Activated naive CD4-positive, alpha-beta T cell treated with anti-CD3 and anti-CD28 coated beads, Interleukin-2, amount 10 ng/mL, durations not matched to agents 7 days and 5 days (primary cell): ENCODE measurements at places on chromosomes 13 and 19.
A peak's percentile ranks its signal among the peaks of the same experiment; 100 is the strongest.

- DNase-seq, result no peak
These were observed 23.7 kb downstream of the LYPD3 start for GRCh38 chr19:43441716-43442115.

GRCh38 chr19:42178791-42179674, 38.4 kb downstream of the DEDD2 start:
- no peak for DNase-seq

- DNase-seq, result no peak
These were observed 161.6 kb downstream of the FLT1 start for GRCh38 chr13:28333204-28333881.

DNA sequence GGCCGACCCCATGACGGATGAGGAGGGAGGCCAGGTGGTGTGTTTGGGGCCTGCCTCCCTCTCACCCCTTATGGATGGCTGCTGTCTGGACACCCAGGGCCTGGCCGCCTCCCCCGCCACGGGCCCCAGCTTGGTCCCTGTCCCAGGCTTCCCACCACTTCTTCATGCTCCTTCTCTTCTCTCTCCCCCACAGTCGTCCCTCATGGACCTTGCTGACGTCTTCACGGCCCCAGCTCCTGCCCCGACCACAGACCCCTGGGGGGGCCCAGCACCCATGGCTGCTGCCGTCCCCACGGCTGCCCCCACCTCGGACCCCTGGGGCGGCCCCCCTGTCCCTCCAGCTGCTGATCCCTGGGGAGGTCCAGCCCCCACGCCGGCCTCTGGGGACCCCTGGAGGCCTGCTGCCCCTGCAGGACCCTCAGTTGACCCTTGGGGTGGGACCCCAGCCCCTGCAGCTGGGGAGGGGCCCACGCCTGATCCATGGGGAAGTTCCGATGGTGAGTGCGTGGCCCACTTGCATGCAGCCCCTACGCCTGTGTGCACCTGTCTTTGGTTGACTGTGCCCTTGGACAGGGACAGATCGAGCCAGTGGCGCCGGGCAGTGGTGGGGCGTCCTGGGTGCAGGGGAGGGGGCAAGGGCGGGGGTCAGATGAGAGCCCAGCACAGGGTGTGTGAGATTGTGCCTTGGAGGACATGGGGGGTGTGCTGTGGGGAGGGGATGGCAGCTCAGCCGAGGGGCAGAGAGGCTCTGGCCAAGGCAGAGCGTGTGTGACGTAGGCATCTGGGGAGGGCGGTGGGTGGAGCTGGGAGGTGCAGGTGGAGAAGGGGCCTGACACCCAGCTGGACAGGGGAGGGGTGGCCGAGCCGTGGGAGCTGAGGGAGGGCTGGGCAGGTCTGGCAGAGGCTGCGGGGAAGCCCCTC, 16.8 kb downstream of the EPN1 start:
- DNase-seq, result no peak

GRCh38 chr13:52010890-52011631, at the start of gene ATP7B:
TSS of gene ATP7B (minus strand) at chr13:52011450. CDS start at chr13:52011337, 113 bp downstream.
- peak; percentile 24 for DNase-seq

DNA sequence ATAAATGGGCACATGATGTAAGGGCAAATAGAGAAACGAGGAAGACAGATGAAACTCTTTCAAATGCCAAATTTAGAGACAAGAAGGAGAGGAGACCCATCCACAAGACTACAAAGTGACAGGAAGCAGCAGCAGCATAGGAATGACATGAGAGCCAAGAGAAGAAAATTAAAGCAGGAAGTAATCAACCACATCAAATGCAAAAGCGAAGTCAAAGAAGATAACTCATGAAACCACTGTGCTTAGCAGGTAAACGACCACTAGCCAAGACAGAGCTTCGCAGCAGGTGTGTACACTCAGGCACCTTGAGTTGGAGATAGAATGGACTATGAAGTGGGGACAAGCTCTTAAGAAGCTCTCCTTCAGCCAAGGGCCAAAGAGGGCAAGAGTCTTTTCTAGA, 64.1 kb downstream of the KLF12 start:
- peak; percentile 56 for DNase-seq

- no peak for DNase-seq
These were observed 140.7 kb downstream of the KCTD12 start for GRCh38 chr13:76745261-76746200.

DNA sequence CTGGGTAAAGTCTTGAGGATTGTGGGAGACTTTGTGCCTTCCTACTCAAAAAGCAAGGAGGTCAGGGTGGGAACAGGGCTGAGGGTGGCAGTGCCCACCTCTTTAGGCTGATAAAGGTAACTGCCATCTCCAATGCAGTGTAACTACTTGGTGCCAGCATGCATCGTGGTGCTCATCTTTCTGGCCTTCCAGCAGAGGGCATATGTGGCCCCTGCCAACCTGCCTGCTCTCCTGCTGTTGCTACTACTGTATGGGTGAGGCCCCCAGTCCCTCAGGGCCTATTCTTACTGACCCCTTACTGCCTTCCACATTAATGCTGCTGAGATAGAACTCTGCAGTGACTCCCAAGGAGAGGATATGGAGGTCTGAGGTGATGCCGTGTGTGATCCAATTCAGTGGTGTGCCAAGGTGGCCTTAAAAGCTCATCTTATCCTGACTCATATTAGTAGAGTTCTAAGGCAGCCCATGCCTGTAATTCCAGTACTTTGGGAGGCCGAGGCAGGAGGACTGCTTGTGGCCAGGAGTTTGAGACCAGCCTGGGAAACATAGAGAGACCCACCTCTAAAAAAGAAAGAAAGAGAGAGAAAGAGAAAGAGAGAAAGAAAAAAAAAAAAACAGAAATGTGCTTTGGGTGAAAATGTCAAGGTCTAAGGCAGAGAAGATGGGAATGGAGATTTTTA, 9.7 kb upstream of the ARHGAP45 start:
- DNase-seq, result peak; percentile 61

- DNase-seq, result no peak
These were observed 124.5 kb downstream of the USP12 start for GRCh38 chr13:27047081-27047480.

- DNase-seq, result peak; percentile 56
These were observed 19.3 kb upstream of the RASA3 start for GRCh38 chr13:114151565-114152284.

- DNase-seq, result no peak
These were observed 52.7 kb downstream of the SIPA1L3 start for GRCh38 chr19:37959665-37960114.

DNA sequence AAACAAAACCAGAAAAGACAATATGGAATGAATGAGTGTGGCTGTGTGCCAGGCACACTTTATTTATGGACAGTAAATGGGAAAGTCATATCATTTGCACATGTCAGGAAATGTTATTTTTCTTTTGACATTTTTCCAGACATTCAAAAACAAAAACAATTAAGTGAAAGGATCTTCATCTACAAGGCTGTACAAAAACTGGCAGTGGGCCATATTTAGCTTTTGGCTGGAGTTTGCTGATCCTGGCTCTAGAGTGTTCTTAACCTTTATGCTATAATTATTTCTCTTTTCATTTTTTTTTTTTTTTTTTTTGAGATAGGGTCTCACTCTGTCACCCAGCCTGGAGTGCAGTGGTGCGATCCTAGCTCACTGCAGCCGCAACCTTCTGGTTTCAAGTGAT, 6.5 kb upstream of the TNFSF9 start:
- no peak for DNase-seq

DNA sequence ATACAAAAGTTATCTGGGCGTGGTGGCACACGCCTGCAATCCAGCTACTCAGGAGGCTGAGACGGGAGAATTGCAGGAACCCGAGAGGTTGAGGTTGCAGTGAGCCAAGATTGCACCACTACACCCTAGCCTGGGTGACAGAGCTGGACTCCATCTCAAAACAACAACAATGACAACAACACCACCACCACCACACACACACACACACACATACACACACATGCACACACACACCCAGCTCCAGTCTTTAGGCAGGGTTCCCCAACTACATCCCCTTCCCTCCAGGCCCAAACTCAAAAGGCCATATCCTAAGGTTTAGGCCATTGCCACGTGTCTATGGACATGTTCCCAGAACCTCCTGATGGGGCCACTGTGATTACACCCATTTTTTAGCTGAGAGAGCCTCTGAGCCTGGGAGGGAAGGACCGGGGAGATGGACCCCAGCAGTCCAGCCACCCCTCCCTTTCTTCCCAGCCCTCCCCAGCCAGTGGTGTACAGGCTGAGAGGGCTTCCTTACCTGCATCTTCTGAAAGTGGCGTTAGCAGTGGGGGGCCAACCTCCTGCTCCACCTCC, 9.0 kb upstream of the DMWD start:
- DNase-seq, result no peak

DNA sequence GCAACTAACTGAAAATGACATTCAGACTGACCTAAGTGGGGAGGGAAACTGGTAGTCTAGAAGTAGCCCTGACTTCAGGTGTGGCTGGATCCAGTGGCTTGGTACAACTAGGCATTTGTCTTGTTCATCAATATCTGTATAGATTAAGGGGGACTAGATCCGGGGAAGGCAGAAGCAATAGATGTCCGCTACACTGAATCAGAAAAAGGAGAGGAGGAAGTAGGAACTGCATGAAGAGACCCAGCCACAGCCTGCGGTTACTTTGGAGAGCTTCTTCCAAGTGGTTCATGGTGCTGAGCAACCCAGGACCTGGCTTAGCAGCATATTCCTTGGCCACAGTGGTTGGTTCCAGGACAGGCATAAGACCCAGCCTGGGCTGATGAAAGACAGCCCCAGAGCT, 9.9 kb upstream of the PRODH2 start:
- DNase-seq, result no peak

DNA sequence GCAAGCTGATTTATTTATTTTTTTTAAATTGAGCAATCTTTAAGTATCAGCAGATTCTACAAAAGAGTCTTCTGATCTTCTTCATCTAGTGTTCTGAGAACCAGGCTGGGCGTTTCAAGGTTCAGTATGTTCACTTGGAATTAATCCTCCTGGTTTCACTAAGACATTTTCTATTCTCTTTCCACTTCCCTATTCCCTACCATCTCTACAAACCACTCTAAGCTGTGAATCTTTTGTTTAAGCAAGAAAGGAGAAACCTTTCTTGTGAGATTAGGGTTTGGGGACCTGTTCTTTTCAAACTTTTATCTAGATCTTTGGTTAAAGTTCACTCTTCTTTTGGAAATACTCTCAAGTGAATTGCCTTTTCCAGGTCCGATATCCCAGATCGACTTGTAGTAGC, 59.3 kb downstream of the URI1 start:
- DNase-seq, result no peak

- no peak for DNase-seq
These were observed 170.6 kb upstream of the TMTC4 start for GRCh38 chr13:100845128-100845757.

GRCh38 chr19:5259750-5260149, 80.9 kb downstream of the PTPRS start:
- no peak for DNase-seq

- no peak for DNase-seq
These were observed 19.1 kb upstream of the ZNF835 start for GRCh38 chr19:56690670-56691069.

DNA sequence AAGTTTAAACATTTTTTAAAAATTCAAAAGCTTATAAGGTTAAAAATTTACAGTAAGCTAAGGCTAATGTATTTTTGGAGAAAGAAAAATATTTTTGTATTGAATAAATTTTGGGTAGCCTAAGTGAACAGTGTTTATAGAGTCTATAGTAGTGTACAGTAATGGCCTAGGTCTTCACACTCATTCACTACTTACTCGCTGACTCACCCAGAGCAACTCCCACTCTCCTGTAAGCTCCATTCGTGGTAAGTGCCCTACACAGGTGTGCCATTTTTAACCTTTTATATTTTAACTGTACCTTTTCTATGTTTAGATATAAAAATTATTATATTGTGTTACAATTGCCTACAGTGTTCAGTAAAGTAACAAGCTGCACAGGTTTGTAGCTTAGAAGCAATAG, 96.6 kb upstream of the FREM2 start:
- no peak for DNase-seq

DNA sequence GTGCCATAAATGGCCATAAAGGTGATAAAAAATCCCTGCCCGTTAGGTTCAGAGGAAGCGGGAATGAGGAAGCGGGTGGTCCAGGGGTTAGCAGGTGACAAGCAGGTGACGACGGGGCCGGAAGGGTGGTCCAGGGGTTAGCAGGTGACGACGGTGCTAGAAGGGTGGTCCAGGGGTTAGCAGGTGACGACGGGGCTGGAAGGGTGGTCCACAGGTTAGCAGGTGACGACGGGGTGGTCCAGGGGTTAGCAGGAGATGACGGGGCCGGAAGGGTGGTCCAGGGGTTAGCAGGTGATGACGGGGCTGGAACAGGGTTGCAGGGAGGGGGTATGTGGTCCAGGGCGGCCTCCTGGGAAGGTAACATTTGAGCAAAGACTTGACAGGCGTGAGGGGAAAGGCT, 6.3 kb downstream of the PRSS57 start:
- no peak for DNase-seq

- no peak for DNase-seq
These were observed 4.2 kb upstream of the TNNI3 start for GRCh38 chr19:55161571-55162322.

- no peak for DNase-seq
These were observed 36.0 kb downstream of the VAV1 start for GRCh38 chr19:6808494-6808893.

- DNase-seq, result no peak
These were observed 5.1 kb upstream of the NANOS2 start for GRCh38 chr19:45919678-45920077.

DNA sequence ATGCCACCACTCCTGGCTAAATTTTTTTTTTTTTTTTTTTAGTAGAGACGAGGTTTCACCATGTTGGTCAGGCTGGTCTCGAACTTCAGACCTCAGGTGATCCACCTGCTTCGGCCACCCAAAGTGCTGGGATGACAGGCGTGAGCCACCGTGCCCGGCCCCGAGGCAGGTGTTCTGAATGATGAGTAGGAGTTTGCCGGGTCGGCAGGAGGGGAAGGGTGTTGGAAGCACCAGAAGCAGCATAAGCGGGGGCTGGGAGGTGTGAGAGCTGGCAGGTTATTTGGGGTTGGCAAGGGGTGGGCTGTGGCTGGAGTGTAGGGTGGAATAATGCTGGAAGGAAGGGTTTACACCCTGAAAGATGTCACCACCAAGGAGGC, 1.8 kb downstream of the SPPL2B start:
- no peak for DNase-seq

DNA sequence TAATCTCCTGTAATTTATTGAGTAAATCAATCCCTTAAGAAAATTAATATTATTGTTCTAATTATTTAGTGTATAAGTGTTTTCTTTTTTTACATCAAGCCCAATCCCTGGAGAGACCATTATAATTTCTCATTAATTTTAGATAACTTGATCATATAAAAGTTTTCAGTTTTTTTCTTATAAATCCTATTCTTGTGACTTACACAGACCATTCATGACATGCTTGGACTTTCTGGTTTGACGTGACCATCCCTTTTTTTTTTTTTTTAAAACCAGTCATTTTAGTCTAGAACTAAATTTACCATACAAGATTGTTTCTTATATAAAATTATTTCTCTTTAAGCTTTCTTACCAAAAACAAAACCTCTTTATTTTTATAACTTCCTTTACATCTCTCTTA, 5.4 kb upstream of the MTRF1 start:
- no peak for DNase-seq

- no peak for DNase-seq
These were observed 30.6 kb upstream of the ISYNA1 start for GRCh38 chr19:18468517-18468916.

DNA sequence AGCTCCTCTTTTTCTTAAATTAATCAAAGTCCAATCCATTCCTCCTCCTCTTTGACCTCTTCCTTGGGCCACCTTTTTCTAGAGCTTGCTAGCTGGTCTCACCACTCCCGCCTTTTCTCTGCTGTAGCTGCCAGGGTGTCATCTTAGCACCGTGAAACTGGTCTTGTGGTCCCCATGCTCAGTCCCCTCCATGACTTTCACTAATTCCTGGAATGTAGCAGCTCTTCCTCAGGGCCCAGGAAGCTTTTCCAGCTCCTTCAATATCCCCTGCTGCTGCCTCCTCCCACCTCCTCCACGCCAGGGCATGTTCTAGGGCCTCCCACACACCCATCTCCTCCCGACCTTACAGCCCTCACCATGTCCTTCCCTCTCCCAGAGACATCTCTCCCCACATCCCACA, 222.2 kb downstream of the MYO16 start:
- DNase-seq, result no peak
